BJ (cell line): ENCODE measurements at places on chromosomes 5 and 9. TPM values are rescaled to one million over a fixed set of nuclear protein-coding genes. Genes with fewer than 3 reads are reported as not detected.

DNA sequence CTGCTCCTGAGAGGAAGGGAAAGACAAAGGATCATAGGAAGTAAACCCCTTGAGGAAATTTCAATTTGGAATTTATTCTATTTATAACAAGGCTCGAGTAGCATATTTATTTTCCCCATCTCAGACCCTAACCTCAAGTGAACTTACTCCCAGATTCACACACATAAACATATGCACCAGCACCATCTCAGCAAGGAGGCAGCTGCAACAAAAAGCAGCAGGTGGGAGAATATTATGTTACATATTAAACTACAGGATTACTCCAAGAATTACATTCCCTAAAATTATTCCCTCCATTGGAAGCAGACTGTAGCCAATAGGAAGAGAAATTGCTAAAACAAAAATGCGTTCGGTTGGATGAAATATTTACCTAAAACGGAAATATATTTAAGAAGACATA lies 108.4 kb upstream of the PRSS3 start:
- DNase-seq: no peak

- no peak for DNase-seq
These were observed 137.4 kb downstream of the SCAMP1 start for GRCh38 chr5:78497573-78498533.

- no peak for DNase-seq
These were observed 65.4 kb upstream of the KLF9 start for GRCh38 chr9:70479880-70480291.

GRCh38 chr5:14213253-14213652 lies 70.1 kb downstream of the TRIO start:
- no peak for DNase-seq

The NOXA1 gene
- polyA plus RNA-seq: 0.20 and 0.32 TPM in 2 replicates

DNA sequence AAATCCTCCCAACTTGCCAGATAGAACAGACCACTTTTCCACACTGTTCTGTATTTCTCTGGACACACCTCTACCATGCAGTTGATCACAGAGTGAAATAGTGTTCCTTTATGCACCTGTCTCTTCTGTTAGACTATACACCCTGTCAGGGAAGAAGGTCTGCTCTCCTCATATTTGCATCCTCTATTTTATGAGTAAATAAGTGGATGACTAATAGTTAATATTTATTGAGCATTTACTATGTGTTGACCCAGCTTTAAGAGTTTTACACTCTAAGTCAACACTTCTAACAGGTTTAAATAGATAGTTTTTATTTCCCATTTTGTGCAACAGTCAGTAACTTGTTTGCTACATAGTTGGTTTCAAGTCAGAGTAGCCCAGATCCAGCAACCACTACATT lies 452.8 kb upstream of the MPDZ start:
- DNase-seq: no peak

DNA sequence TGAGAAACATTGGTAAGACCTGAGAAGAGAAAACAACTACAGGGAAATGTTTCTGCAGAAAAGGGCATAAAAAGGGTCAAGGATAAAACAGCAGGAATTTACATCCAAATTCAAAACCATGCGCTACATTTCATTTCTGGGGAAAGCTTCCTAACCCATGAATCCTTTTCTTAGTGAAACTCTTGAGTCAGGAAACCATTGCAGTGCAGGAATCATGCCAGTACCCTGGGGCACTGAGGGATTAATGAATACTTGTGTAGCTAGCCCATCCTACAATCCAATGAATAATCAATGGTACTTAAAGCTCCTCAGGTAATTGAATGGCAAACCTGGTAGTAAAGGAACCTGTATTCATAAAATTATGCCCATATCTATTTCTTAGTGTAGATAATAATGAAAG lies 580.5 kb downstream of the TLE1 start:
- DNase-seq: no peak

- DNase-seq: no peak
These were observed 12.6 kb downstream of the CAVIN4 start for GRCh38 chr9:100590481-100590880.

DNA sequence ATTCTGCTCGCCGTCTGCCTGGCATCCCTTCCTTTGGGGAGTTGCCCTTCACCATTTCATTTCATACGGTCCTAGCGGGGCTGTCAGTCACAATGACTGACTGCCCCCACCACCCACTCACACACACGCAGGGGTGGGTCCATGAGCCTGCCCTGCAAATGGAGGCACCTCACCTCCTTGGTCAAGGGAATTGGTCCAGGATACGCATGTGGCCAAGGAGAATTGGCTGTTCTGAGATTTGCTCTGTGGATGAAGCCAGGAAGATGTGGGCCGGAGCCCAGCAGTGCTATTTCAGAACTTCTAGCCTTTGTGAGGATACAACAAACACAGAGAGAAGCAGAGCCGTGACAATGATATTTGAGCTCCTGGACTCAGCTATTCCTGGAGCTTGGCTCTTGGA lies 17.0 kb downstream of the C1QTNF2 start:
- DNase-seq: no peak

GRCh38 chr9:136539427-136540421 lies 6.1 kb downstream of the NOTCH1 start:
- no peak for DNase-seq

DNA sequence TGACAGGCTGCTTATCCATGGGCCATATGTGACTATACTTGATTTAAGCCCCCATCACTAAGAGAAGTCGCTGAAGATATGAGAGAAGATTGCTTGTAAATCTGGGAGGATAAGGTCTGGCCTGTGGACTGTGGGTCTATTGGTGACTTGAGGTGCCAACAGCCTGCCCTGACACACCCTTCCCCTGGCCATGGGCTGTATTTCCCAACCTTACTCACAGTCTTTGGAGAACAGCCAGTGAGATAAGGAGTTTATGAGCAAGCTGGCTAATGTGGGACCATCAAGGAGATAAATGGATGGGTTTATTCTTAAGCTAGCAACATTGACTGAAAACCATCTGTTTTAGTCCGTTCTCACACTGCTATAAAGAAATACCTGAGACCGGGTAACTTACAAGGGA lies 231.3 kb downstream of the ZSWIM6 start:
- DNase-seq: no peak
